ENCODE measurements at places on chromosomes 13 and 19.

DNA sequence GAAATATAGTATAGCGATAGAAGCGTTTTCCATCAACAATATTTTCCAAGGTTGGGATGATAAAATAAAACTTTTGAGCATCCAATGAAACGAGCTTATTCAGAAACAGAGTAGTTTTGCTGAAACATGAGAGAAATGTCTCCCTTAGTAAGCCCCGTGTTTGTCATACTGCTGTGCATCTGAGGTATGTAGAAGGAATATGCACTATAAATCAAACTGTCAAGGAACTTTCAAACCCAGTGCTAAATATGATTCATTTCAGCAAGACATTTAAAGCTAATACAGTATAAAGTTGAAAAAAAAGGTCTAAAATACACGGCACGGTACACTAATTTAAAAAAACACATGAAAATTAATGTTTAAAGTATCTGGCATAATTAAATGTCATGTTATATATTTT lies 546.2 kb downstream of the SLITRK5 start:
- DNase-seq: no peak

DNA sequence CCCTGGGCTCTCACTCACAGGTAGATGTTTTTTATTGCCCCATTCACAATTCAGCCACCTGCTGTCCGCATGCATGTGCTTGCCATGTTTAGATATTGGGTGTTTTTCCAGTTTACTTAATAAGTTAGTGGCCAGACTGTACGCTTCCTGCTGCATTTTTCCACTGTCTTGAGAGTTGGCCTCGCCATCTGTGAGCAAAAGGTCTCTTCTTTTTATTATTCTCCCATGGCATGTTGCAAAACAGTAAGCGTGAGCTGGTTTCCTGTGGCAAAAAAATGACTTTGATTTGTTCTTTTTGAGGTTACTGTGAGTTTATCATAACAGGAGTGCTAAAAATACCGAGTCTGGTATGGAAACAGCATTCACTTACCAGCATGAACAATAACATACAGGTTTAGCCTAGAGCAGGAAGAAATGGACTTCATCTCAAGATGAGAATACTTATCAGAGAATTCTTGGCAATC lies 46.0 kb downstream of the SAE1 start:
- DNase-seq: no peak

- no peak for DNase-seq
These were observed 35.2 kb downstream of the TSC22D1 start for GRCh38 chr13:44540761-44541434.

- DNase-seq: no peak
These were observed 73.7 kb upstream of the PCDH9 start for GRCh38 chr13:67303661-67304333.

- DNase-seq: no peak
These were observed 3.4 kb upstream of the FAM98C start for GRCh38 chr19:38399537-38399936.
